Esophagus squamous epithelium (tissue), 5 donors: ENCODE measurements at places on chromosomes 16 and 17.

DNA sequence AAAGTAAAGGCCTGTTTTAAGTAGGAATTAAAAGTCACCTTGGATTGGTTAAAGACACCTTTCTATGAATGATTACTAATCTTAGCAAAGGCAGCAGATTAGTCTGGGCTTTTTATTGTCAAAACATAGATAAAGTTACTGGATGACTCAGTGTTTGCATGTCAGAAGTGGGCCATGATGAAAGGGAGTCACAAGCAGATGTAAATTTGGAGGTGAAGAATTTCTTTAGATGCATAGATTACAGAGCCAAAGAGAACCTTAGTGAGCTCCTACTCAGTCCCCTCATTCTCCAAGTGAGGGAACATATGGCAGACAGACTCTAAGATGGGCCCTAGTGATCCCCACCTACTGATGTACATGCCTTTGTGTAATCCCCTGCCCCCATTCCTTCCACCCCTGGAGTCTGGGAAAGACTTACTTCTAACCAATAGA lies 124.5 kb downstream of the HS3ST3A1 start:
- DNase-seq: no peak

DNA sequence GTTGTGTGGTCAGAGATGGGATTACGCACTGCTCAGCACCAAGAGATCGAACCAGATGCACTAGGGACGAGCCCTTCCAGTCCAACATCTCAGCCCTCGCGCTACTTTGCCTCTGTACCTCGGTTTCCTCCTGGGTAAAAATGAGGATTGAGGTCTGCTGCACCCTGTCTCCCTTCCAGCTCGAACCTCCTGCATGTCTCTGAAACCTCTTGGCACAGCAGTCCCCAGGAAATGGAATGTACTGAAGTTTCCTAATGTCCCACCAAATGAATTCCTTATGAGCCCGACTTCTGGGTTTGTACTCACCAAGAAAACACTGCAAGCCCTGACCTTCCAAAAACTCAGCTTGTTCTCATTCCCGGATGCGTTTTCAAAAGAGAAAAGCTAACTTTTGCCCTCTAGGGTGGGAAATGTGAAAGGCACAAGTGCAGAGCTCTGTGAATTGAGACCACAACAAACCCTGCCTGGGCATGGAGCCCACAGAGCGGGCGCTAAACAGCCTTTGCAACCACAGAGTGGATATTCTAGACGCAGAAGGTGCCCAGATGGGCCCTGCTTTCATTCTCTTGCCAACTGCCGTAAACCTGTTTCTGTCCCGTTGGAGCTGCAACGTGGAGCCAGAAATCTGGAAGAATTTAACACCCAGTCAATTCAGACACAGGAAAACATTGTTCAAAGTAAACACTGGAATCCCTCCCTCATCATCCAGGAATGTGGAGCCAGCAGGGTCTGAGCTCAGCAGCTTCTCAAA lies 10.3 kb downstream of the CDRT4 start:
- no peak for DNase-seq

GRCh38 chr17:4856271-4856936 lies 23.3 kb downstream of the MINK1 start:
- no peak for DNase-seq

- no peak for DNase-seq
Observed at GRCh38 chr16:3625911-3626732, 14.7 kb upstream of the SLX4 start.

GRCh38 chr17:65109543-65109942 lies 27.6 kb upstream of the RGS9 start:
- no peak for DNase-seq

- no peak for DNase-seq
Observed at GRCh38 chr17:37519251-37519985, 29.7 kb downstream of the DUSP14 start.

- DNase-seq: no peak
Observed at GRCh38 chr17:65177901-65178300, 40.7 kb downstream of the RGS9 start.

GRCh38 chr16:11025120-11025531 lies 80.8 kb downstream of the CLEC16A start:
- DNase-seq: no peak

GRCh38 chr17:50259477-50260324 lies 14.6 kb upstream of the TMEM92 start:
- no peak for DNase-seq

DNA sequence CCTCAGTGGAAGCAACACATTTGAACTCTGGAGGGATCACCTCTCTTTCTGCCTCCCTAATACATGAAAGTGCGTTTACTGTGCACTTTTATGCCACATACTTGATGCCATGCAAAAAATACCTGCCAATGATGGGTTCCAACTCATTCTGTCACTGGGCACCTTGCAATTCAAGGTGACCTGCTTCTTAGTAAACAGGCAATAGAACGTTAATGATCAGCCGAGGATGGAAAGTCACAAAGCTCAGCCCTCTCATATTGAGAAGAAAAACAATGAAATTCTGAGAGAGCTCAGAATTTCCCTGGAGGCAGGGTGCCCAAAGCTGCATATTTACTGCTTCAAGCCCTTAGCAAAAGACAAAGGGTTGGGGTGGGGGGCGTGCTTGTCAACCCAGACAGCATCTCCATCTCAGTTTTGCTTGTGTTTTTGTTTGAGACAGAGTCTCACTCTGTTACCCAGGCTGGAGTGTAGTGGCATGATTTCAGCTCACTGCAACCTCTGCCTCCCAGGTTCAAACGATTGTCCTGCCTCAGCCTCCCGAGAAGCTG lies 23.2 kb downstream of the LITAF start:
- DNase-seq: no peak

DNA sequence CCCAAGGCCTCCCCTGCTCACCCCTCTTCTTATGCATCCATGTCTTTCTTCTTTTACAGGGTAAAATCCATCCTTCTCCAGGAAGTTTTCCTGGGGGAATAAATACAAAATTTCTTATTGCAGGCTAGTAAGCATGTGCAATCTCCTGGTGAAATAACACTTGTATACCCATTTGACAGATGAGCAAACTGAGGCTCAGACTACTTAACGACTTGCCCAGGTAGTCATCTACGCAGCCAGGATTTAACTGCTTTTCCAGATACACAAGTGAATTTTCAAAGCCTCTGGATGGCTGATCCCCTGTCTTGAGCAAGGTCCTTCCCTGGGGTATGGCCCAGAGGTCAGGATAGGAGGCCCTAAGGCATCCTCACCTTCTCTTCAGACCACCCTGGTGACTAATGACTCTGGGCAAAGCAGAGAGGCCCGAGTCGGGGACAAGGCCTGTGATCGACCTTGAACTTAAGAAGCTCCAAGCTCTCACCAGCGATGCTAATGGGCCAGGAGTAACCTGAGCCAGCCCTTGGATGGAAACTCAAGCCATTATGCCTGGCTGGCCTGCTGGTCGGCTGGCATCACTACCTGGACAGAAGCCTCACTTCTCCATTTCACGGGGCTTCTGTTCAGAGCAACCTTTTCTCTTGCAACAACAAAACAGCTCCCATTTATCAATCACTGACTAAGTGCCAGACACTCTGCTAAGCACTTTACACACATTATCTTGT lies 33.1 kb downstream of the ZNF423 start:
- no peak for DNase-seq

DNA sequence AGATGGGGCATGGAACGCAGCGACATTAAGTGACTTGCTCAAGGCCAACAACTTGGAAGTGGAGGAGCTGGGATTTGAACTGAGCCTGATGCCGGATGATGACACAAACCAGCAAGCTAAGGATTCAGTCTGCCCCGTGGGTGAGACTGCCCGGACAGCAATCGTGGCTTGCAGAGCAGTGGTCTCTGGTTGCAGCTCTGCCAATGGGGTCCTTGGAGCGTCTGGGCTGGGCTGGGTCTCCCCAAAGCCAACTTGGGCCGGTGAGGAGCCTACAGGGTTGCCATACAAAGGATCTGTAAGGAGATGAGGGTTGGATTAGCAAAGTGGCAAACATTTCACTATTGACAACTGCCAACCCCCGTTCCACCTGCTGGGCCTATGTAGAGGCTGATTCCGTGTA lies 2.6 kb upstream of the CRISPLD2 start:
- no peak for DNase-seq

DNA sequence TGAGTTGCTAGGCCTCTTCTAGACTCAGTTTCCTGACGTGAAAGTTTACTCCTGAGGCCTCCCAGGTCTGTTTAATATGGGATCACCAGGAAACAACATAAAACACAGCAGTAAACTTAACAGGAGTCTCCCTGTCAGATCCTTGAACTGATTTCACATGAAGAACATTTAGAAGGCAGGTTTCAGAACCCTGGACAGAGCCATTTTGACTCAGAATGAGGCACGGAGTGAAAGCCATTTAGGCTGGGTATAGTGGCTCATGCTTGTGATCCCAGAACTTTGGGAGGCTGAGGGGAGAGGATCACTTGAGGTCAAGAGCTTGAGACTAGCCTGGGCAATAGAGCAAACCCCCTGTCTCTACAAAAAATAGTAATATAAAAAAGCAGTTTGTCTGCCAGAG lies 289.1 kb downstream of the CA10 start:
- DNase-seq: no peak

DNA sequence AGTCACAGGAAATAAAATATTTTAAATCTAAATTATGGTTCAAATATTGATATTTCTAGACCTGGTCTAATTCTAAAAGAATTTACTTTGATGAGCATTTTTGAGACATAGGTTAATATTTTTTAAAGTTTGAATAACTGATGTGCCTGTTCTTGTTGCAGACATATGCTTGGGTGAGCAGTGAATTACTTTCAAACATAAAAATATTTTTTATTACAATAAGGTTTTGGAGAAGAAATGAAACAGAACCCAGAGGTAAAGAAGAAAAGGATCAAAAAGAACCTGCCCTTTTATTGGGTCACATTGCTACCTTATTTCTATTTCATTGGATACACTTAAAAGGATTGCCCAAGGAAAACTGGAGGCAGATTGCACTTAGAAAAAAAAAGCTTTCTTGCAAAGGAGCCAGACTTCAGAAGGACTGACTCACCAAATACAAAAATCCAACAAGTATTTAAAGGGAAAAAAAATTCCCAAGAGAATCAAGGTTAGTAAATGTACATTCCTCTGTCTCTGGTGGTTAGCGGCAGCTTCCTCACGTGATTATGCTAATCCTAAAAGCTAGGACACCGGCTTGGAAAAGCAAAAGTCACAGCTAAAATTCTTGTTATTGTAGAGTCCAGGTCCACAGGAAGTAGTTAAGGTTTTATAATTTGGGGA lies 18.5 kb downstream of the ENPP7 start:
- DNase-seq: no peak

DNA sequence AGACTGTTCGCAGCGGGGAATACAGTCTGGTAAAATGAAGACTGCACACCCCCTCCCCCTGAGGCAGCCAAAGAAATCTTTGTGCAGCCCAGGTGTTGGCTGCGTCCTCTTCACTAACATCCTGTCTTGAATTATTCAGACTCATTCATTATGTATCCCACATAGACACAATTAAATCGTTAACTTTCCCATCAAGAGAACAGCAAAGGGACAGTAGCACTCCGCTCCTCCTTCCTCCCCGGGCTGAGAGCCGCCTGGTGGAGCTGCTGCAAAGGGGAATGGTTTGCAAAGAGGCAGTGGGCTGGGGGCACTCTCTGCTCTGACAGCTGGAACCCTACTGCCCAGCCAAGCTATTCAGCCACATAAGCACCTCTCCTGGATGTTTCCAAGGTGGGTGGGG lies 290.0 kb upstream of the SOX9 start:
- DNase-seq: no peak

- DNase-seq: no peak
Observed at GRCh38 chr16:87382023-87382785, 1.4 kb downstream of the FBXO31 start.
